ENCODE measurements at places on chromosomes 4 and X.

- DNase-seq = no peak
Observed at GRCh38 chr4:21819086-21819485, 129.5 kb downstream of the KCNIP4 start.

DNA sequence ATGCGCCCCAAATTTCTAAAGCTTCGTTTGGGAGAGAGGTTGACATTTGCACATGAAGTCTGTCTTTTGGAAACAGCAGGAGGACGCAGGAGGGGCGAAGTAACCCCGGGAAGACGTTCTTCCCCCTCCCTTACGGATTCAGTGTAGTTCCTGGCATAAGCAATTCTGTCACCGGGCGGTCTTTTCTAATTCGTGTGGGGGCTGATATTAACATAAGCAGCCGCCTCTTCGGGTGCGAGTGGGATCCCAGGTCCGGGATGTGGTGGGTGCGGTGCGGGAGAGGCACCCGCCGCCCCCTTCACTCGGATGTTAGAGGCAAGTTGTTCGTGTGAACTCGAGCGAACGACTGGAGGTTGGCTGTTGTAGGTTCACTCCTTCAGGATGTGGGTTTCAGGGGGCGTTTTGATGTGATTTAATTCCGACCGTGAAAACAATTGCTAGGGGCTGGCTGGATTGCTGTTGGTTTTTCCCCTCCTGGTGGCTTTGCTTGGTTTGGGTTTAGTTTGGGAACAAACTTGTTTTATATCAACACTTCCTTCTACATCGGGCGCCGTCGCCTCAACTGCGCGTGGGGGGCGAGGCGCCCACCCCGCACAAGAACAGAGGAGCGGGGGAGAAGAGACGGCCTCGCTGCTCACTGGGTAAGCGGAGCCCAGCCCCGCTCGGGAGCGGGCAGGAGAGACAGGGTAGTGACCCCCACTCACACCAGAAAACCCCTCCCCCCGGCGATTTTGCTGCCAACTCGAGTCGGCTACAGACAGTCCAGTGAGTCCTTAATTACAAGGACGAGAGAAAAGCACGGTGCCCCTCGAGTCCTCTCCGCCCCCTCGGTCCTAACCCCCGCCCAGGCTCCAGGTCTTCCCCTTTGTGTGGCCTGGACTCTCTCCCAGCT is 2.9 kb upstream of the LEF1 start:
- DNase-seq = peak; percentile 38

- DNase-seq = peak; percentile 51
Observed at GRCh38 chrX:153226344-153227185, 47.5 kb downstream of the MAGEA1 start.

DNA sequence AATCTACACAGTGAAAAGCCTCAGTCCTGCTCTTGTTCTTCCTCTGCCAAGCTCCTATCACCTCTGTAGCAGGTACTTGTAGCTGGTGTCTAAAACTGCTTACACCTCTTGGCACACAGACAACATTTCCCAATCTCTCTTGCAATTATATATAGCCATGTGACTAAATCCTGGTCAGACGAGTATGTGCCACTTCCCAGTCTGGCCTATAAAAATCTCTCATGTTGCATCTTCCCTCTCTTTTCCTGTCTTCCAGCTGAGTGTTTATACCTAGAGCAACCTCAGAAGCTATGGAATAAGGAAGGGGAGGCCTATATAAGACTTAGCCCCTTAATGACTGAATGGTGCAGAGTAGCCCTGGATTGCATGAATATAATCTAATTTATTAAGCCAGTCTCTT is 105.8 kb downstream of the RNF150 start:
- DNase-seq = no peak

DNA sequence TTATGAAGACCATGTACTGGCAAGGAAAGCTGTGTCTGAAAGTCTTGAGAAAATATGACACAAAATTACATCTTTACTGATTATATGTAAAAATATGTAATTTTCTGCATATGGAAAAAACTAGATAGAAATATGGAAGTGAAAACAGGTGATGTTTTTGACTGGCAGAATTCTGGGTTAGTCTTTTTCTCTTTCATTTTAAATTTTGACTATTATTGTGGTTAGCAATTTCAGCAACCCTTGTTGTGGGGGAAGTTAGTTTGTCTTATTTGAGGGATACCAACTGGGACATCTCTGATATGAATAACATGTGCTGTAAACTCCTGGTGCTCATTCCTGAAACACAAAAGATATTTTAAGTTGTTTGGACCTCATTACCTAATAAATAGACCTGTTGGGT is 49.9 kb upstream of the CPEB2 start:
- no peak for DNase-seq

GRCh38 chrX:10189317-10190268 is 32.8 kb downstream of the CLCN4 start:
- DNase-seq = peak; percentile 79

- DNase-seq = peak; percentile 37
Observed at GRCh38 chrX:136847874-136848273, 32.7 kb downstream of the RBMX start.

DNA sequence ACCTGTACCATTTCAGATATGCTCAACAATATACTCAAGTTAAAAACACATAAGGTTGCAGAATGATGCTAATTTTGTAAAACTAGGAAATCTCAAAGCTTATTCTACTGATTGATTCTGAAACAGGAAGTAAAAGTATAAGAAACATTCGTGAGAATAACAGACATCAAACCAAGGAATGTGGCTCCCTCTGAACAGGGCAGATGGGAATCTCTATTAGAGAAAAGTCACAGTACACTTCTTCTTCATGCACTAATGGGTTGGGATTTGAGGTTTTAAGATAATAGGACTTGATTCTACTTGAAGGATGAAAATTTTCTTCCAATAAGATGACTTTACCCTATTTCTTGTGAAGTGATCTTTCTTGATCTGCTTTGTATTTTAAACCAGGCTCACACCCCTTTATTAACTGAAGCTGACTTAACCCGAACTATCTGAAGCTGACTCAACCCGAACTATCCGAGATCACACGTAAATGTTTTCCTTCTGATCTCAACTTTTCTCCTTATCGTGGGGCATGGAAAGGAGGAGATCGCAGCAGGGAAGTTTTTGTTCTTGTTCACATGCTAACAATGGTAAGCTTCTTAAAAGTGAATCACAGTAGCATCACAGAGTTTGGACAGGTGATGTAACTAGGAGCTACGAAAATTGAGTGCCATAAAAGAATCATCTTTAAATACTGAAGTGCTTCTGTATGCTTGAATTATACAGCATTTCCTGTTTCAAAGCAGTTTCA is 363.1 kb upstream of the ZFP42 start:
- DNase-seq = no peak

- DNase-seq = no peak
Observed at GRCh38 chrX:39631276-39632229, 466.2 kb downstream of the BCOR start.

GRCh38 chrX:68273887-68274286 is 159.4 kb downstream of the OPHN1 start:
- peak; percentile 45 for DNase-seq

- no peak for DNase-seq
Observed at GRCh38 chrX:153697924-153698865, 10.5 kb downstream of the SLC6A8 start.

- no peak for DNase-seq
Observed at GRCh38 chr4:139734201-139734874, 68.7 kb downstream of the MGST2 start.

GRCh38 chrX:135982860-135983259 is 2.4 kb upstream of the SLC9A6 start:
- no peak for DNase-seq

- peak; percentile 62 for DNase-seq
Observed at GRCh38 chr4:6701371-6701770, 7.7 kb downstream of the S100P start.

DNA sequence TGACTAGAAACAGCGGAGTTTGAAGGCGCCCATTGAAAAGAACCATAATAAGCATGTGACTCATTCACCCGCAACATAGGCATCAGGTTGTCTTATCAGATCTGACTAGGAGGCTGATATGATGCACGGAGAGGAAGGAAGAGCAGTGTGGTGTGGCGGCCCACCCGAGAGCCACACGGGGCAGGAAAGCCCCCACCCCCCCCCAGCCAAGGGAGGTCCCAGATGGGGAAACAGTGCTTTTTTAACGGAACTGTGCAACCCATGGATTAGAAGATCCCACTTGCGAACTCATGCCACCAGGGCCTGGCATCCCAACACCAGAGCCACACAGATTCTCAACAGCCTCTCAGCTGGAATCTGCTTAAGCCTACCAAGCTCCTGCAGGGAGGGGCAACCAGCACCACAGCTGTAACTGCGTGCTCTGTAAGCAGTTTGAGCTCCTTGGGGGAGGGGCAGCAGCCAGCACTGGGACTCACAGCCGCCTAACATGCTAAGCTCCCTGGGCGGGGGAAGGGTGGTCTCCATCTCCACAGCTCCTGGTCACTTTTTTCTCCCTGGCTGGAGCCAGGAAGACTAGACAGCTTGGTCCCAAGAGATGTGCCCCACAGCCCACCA is 466.2 kb downstream of the PDGFC start:
- DNase-seq = no peak

GRCh38 chr4:15717086-15717485 is 14.2 kb downstream of the BST1 start:
- DNase-seq = no peak

- DNase-seq = peak; percentile 0
Observed at GRCh38 chrX:53714580-53715345, 28.2 kb upstream of the HUWE1 start.

GRCh38 chrX:150446995-150447394 is 83.9 kb downstream of the MAMLD1 start:
- no peak for DNase-seq

GRCh38 chr4:1509366-1509765 is 103.1 kb upstream of the NKX1-1 start:
- DNase-seq = no peak

GRCh38 chr4:98444371-98444770 is 183.2 kb downstream of the RAP1GDS1 start:
- no peak for DNase-seq

DNA sequence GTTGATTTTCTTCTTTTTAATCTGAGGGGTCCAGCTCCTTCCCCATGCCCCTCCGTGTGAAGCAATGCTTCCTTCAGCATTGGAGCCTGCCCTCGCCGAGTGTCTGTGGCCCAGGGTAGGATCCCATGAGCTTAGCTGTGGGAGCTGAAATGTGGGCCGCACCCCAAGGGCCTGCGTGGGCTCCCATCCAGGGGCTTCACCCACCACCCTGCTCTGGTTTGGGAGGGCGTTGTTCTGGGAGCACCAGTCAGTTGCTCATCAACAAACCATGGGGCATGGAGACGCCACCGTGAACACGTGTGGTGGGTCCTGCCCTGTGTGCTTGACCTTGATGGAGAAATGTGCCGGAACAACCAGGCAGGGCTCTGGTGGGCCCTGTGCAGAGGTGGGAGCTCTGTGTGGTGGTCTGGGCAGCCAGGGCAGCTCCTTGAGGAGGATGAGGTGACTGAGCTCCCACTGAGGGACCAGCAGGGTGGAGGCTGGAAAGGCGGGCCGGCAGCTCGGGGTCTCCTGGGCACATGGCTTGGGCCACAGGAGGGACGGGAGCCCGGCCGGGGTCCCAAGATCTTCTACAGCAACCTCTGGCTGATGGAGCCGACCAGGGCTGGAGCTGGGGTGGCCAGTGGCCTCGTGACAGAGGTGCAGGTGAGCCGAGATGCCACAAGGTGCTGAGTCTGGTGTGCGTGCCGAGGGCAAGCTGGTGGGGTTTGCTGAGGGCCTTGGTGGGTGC is 39.6 kb upstream of the NKX1-1 start:
- no peak for DNase-seq

DNA sequence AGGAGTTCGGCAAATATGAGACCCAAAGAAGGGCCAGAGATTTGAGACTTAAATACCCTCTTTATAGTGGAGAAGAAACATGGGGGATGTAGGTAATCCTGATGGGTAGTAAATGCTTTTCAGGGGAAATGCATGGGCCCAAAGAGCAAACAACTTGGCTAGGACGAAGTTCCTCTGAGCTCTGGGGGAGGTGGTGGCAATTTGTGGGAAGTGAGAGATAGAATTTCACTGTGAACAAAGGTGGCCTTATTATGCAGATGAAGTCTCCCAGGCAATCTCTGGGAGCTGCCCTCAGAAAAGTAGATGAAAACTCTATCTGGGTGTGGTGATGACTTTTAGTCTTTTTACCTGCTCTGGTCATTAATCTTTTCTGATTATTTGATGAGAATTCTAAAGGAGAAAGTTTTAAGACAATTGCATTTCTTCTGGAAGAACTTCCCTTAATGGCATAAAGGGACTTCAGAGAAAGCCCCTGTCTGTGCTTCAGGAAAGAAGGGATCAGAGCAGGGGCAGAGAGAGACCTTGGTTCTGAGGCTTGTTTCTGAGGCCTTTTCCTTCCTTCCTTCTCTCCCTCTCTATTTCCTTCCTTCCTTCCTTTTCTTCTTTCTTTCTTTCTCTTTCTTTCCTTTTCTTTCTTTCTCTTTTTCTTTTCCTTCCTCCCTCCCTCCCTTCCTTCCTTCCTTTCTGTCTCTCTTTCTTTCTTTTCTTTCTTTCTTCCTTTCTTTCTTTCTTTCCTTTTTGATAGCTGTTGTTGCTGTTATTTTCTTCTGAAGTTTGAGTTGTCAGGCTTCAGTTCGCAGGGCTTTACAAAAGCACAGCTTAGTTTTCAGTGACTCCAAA is 37.5 kb upstream of the MAOA start:
- DNase-seq = peak; percentile 0

GRCh38 chrX:108415146-108415545 is 23.1 kb downstream of the COL4A6 start:
- no peak for DNase-seq

DNA sequence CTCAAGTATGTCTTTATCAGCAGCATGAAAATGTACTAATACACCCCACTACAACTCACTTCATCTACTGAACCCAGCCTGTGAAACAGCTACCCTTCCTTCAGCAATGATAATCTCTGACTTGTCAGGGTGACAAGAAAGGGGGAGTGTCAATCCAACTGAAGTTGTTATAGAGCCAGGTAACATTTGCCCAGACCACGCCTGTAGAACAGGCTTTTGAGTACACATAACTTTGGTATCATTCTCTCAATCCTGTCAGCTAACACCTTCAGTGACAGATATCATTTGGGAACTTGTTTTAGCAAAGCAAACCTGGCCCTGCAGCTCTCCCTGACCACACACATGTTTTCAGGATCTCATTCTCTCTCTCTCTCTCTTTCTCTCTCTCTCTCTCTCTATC is 592.2 kb downstream of the SMARCA1 start:
- no peak for DNase-seq

- no peak for DNase-seq
Observed at GRCh38 chrX:115491766-115492165, 69.2 kb upstream of the PLS3 start.

DNA sequence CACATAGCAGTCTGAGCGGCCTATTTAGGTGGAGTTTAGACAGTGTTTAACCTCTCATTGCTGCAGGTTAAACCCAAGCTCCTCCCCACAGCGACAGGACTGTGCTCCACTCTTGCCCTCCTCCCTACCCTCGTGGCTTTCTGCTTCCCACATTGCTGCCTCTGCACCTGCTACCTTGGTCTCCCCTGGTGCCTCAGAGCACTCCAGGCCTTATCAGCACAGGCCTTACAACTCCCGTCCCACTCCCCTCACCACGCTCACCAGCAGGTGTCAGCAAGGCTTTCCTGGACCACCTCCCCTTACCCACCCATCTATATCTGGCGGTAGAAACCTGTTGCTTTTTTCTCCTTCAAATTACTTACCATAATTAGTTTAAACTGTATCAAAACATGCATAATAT is 18.6 kb downstream of the HELT start:
- no peak for DNase-seq

GRCh38 chrX:45233531-45233930 is 32.9 kb upstream of the DIPK2B start:
- no peak for DNase-seq

GRCh38 chrX:41734530-41734929 is 10.5 kb downstream of the GPR82 start:
- DNase-seq = peak; percentile 40

GRCh38 chrX:107726816-107727534 is 48.6 kb downstream of the TSC22D3 start:
- DNase-seq = peak; percentile 80
